ENCODE measurements at places on chromosomes 7 and 10.

GRCh38 chr10:89203237-89203636 is 3.9 kb downstream of the CH25H start:
- no peak for DNase-seq

DNA sequence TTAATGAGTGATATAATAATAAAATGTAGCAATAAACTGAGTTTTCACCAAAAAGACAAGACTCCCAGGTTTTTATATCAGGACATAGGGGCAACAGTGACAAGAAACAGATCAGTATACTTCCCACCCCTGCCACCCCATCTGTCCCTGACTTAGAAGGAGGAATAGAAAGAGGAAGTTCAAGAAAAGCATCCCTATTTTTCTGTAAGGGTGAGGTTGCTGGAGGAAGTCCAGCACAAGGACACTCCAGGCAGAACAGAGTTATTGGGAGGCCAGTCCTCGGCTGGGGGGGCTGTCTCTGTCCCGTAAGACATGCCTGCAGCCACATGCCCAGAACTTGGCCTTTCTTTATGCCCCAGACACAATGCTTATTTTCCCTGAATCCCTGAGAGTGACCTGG is 16.5 kb upstream of the TLX1 start:
- no peak for DNase-seq

- DNase-seq = no peak
These were observed 61.6 kb upstream of the ADRA2A start for GRCh38 chr10:111015181-111015580.

DNA sequence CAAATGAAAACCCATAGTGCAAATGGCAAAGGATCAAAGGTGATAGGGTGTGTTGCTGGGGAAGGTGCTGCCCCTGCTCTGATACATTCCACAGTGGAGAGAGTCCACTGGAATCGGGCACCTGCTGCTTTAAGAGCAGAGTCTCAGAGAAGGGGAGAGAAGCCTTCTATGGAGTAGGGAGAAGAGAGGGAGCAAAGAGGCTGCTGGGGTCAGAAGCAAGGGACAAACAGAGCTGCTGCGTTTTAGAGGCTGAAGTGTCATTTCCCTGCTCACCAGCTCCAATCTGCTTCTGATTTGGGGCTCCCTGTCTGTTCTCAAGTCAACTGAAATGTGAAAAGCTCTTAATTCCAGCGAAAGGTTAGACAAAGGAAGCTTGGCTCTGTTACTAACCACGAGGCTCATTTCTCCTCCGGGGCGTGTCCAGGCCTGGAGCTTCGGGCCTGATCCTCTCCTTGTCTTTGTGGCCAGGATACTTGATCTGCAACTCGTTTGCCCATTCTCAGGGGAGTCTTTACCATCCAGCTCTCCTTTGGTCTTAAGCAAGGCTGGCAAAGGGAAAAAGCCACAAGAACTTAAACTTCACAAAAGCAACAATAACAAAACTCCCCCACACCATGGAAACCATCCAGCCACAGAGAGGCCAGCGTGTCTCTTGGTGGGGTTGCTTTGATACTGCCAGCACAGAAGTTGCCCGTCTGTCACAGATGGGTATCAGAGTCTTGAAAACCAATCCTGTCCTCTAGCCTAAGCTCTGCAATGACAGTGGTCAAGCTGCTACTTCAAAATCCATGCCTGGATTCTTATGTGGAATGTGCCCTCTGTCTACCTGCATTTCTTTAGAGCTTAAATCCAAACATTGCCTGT is 692.6 kb downstream of the SUGCT start:
- DNase-seq = no peak

GRCh38 chr7:68432585-68432984 is 1165.7 kb upstream of the AUTS2 start:
- DNase-seq = no peak

- no peak for DNase-seq
These were observed 38.3 kb downstream of the FRMPD2 start for GRCh38 chr10:48236199-48236621.

DNA sequence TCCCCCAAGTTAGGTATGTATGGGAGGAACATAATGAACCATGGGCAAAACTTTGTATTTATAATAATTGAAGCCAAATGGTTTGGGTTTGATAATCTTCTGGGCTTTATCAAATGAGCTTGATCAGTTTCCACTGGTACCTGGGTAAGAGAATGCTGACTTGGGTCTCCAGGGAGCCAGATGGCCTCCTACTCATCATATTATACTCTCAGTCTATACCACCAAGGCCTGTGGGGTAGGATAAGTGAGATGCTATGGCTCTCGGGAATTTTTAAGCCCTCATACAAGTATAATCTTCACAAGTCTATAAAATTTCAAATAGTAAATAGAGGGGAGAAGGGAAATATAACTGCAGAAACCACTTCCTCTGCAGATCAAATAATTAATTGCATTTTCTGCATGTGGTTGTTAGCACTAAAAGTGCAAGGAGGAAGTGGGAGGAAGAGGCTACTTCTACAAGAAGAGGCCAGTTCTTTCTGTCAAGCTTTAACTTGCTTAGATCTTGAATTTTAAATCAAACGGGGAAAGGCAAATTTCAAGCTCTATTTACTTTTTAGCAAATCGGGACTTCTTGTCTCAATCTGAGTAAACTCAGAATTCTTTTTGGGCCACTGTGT is 349.0 kb downstream of the SORCS1 start:
- DNase-seq = no peak

DNA sequence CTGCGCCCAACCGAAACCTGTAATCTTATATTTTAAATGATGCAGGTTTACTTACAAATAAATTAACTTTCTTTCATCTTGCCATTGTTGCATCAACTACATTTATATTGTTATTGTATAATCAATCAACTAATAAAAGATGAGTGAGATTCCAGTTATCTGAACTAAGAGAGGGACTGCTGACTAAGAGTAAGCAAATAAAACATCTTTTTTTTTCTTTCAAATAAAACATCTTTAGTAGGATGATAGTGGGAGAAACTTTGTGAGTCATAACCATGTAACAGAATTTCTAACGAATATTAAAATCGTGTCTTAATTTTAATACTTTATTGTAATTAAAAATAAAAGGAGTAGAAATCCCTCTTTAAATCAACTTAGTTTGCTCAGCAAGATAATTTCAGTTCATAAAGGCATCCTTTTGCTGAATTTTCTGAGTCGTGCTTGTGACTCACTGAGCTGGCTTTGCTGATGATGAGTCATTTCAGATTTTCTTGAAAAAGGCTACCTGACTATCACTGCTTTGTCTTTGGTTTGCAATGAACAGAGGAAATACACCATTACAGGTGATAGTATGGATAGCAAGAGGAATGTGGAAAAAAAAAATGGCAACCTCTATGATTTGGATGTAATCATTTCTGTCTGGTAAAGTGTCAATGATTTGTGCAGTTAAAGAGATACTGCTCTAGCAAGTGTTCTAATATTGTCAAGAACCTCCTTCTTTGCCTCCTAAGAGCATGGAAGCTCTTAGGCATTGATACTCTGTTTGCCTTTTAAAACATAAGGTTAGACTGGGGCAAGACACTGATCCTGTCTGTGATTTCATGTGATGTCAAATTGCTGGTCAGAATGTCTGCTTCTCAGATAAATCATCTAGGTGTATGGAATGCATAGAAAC is 119.5 kb downstream of the GPR158 start:
- no peak for DNase-seq

GRCh38 chr10:103541616-103542015 is 48.1 kb downstream of the NEURL1 start:
- DNase-seq = no peak

GRCh38 chr7:43469051-43469450 is 113.9 kb upstream of the STK17A start:
- no peak for DNase-seq

Measured in CD4-positive, alpha-beta T cell treated with Interleukin-12 subunit alpha and Interleukin-12 subunit beta, for 1 hour (primary cell).